ENCODE measurements at places on chromosomes 13 and 19.

GRCh38 chr13:76380446-76381065, 505.6 kb downstream of the KCTD12 start:
- DNase-seq: no peak

- DNase-seq: peak; percentile 52
Observed at GRCh38 chr13:77345150-77345780, 18.4 kb upstream of the MYCBP2 start.

- no peak for DNase-seq
Observed at GRCh38 chr19:13929340-13929739, 8.9 kb downstream of the PODNL1 start.

DNA sequence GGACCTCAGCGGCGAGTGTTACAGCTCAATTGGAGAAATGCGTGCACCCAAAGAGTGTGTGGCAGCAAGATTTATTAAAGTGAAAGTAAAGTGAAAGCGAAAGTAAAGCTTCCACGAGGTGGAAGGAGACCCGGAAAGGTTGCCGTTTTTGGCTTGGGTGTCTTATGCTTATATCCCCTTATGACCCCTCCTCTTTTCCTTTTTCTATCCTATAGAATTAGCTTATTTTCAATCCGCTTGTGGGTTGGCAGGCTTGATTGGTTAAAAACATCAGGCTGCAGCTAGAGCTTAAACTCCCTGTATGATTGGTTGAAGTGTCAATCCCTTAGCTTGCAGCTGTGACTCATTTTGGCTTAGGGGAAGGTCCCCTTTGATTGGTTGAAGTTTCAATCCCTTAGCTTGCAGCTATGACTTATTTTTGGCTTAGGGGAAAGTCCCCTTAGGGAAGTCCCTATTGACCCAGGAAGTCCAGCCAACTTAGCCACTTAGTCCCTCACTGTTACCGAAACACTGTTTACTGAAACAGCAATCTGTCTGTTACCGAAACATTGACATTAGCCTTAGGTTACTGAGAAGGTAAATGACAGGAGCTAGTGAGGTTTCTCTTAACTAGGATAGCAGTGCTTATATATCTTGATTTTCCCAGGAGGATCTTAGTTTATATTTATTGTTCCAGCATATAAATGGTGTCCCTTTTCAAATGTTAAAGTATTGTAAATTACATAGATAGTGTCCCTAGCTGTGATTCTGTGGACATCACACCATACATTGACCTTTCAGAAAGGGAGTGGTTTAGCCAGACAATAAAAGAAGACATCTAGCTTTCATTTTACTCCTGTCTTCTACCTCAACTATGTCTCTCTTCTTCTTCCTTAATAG, 575.8 kb downstream of the DACH1 start:
- peak; percentile 56 for DNase-seq

GRCh38 chr19:5086230-5086629, 117.3 kb downstream of the KDM4B start:
- no peak for DNase-seq

DNA sequence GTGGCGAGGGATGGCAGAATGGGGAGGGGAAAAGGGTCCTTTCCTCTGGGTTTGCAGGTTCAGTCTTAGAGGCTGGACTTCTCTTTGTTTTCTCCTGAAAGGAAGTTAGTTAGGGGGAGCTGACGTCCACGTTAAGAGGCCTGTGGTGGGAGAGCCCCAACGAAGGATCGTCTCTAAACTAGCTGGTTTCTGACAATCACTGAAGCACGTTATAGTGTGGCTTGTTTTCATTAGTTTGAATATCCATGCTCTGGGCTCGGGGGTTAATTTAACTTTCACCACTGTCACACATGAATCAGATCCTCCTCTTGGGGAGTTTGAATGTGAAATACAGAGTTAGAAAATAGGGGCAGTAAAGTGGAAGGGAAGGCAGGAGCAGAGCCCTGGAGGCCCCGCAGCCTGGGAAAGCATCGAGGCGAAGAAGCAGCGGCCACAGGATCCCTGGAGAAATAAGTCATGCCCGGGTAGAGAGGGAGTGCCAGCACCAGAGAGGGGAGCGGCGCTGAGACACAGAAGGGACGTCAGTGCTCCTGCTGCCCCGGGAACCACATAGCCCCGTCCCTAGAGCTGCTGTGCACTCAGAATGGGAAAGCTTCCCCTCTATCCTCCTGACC, 31.1 kb upstream of the AMER2 start:
- no peak for DNase-seq

GRCh38 chr19:43476606-43477005, 11.2 kb upstream of the LYPD3 start:
- no peak for DNase-seq

DNA sequence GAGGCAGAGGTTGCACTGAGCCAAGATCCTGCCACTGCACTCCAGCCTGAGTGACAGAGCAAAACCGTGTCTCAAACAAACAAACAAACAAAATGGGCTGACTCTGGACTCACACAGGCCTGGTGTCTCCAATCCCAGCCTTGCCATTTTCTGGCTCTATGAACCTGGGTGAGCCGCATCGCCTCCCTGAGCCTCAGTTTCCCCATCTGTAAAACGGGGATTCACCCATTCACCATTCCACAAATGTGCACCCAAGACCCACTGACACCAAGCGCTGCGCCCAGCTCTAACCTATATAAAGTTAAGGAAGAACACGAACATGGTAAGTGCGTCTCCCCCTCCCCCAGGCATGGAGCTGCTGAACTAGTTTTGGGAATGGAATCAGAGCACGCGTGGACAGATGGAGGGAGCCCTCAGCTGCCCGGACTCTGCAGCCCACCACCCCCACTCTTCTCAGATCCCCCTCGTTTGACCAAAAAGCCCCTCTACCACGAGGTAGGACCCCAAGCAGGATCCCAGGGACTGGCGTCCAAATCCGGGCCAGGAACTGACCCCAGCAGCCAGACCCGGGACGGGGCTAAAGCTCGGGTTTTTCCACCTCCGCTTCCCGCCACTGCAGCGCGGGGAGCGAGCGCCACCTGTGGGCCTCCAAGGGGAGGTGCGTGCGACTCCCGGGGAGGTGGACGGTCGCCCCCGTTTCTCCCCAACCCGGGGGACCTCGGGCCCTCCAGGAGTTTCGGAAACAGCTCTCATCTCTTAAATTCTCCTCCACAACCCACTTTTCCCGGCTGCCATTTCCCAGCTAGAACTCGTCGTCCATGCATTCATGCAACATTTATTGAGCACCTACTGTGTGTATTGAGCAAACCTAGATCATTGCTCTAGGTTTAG, 33.0 kb upstream of the ADGRE5 start:
- peak; percentile 27 for DNase-seq

GRCh38 chr19:47227352-47228167, 3.4 kb downstream of the BBC3 start:
- peak; percentile 32 for DNase-seq

GRCh38 chr13:32938907-32939306, 77.3 kb upstream of the KL start:
- DNase-seq: no peak

- no peak for DNase-seq
Observed at GRCh38 chr19:47526798-47527197, 11.9 kb upstream of the NAPA start.

- DNase-seq: no peak
Observed at GRCh38 chr13:35549481-35549880, 73.0 kb upstream of the MAB21L1 start.

GRCh38 chr13:75771818-75772217, 135.7 kb downstream of the LMO7 start:
- DNase-seq: no peak

GRCh38 chr19:13460045-13460444, 46.2 kb downstream of the CACNA1A start:
- DNase-seq: peak; percentile 11

GRCh38 chr13:99439048-99439447, 62.2 kb upstream of the TM9SF2 start:
- no peak for DNase-seq

GRCh38 chr19:23394511-23394910, 760 bp downstream of the ZNF91 start:
- no peak for DNase-seq

- DNase-seq: no peak
Observed at GRCh38 chr13:73934215-73934641, 200.0 kb downstream of the KLF12 start.

DNA sequence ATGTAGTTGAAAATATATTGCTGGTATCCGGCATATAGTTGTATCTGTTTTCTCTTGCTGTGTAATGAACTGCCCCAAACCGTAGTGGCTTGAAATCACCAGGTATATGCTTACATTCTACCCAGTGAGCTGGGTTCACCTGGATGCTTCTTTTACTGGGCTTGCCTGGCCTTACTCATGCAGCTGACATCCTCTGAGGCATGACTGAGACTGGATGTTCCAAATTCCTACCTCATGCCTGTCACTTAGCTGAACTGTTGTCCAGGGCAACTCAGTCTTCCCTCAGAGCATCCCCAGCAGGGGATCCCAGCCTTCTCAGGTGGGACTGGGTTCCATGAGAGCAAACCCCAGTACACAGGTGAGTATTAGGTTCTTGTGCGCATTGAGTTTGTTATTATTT, 66.8 kb downstream of the IFT88 start:
- no peak for DNase-seq

- no peak for DNase-seq
Observed at GRCh38 chr19:32219881-32220472, 125.4 kb upstream of the ZNF507 start.

DNA sequence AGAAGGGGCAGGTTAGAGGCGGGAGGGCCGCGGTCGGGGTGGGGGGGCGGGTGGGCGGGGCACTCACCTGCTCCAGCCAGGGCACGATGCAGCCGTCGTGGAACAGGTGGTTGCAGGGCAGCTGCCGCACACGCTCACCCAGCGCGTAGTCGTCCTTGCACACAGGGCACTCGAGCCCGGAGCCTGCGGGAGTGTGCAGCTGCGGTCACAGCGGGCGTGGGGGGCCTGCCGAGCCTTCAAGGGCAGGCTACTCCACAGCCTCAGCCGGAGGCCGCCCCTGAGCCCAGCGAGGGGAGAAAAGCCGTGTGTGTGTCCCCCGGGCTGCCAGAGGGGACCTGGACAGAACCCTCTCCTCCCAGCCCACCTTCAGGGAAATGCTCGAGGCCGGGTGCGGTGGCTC, 8.6 kb downstream of the FGF22 start:
- DNase-seq: no peak

DNA sequence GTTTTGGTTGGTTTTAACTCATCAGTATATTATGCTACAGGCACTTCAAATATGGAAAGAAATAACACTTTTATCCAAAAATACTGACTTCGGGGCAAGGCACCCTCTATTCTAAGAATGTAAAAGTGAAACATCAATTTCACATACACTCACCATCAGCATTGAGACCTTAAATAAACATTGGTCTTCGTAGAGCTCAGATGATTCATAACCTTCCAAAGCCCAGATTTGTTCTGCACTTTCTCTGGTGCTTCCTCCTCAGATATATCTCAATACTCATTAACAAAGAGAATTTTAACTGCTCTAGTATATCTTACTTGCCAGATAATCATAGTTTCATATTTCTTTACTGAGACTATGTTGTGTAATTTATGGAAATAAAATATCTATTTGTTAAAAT, 794.3 kb downstream of the LIG4 start:
- no peak for DNase-seq

- DNase-seq: no peak
Observed at GRCh38 chr19:15220833-15221232, 11.4 kb downstream of the EPHX3 start.

- DNase-seq: no peak
Observed at GRCh38 chr13:63086286-63086685, 1670.6 kb upstream of the PCDH20 start.

DNA sequence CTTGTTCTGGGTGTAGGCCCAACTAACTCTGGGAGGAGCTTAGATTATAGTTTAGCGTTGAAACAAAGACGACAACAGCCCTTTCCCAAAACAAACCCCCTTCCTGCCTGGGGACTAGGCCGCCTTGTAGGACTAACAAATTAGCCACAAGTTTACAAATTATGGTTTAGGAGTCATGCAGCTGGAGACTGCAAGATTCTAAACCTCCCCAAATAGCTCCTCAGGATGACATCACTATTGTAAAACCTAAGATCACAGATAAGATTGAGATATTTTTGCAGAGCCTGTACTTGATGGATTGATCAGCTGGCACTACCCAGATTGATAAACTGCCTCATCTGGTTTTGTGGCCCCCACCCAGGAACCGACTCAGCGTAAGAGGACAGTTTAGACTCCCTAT, 2.3 kb upstream of the SLC25A15 start:
- no peak for DNase-seq

DNA sequence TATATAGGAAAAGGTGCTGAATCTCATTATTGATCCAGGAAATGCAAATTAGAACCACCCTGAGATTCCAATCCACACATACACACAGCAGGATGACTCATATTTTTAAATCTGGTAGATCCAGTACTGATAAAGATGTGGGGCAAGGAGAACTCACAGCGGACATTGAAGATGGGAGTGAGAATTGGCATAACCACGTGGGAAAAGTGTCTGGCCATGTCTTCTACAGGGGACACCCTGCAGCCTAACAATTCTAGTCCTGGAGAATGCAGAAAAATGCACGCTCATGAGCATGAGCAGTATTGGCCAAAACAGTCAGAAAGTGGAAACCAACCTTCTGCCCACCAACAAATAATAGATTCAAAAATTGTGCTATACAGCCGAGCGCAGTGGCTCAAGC, 13.5 kb upstream of the BCL3 start:
- no peak for DNase-seq

DNA sequence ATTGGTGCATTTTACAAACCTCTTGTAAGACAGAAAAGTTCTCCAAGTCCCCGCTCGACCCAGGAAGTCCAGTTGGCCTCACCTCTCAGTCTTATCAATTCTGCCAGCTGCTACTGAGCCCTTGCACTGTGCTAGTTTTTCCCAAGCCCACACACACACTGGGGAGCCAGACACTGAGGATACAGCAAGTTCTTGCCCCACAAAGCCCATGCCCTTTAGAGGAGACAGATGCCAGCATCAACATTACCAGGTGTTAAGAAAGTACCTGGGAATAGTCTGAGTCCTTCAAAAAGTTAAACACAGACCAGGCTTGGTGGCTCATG, 175.0 kb downstream of the PTPRS start:
- no peak for DNase-seq

DNA sequence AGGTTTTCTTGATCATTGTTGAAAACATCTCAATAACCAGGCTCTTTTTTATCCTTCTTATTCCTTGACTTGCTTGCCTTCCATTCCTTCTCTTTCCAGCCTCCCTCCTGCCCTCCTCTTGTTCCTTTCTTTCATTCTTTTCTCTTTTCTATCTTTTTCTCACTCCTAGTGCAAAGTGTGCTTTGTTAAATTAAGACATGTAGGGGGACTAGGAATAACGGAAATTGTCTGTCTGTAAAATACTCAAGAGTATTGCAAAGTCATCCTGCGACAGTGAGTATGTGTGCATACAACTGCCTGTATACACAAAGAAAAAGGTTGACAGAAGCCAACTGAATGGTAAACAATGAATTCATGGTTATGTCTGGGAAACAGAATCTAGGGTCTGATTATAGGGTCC, 70.1 kb downstream of the LRRC63 start:
- no peak for DNase-seq

DNA sequence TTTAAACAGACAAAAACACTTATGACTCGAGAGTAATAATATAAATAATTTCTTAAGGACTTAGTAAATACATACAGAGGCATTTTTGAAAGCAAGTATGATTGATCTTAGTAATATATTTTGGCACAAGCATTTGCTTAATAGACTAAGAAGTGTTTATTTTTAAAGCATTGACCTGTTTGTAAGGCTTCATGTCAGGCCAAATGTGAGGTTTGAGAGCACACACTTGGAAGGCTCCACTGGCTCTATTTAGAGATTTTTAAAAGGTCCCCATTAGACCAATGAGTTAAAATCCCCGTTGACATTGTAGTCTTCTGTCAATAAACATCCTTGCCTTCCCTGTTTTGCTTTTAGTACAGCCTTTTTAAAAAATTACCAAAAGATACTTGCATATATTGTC, 50.4 kb downstream of the ATP8A2 start:
- no peak for DNase-seq

- DNase-seq: no peak
Observed at GRCh38 chr13:33251131-33251661, 34.4 kb downstream of the STARD13 start.

Measured in NCI-H1105 treated with DMSO at 0.1 percent for 48 hours (cell line).